ENCODE measurements at places on chromosomes 2 and 18. TPM values are rescaled to one million over a fixed set of nuclear protein-coding genes. Genes with fewer than 3 reads are reported as not detected.
A peak's percentile ranks its signal among the peaks of the same experiment; 100 is the strongest.

SLC23A3 gene
- total RNA-seq = 1.7 TPM

SERPINB3 gene
- not detected for total RNA-seq

CDCA7 gene
- total RNA-seq = 13.0 TPM

AQP12B gene
- not detected for total RNA-seq

MATN3 gene
- total RNA-seq = 8.9 TPM

GRCh38 chr2:46909771-46910419 lies 5.7 kb downstream of the MCFD2 start:
- DNase-seq = no peak

DNA sequence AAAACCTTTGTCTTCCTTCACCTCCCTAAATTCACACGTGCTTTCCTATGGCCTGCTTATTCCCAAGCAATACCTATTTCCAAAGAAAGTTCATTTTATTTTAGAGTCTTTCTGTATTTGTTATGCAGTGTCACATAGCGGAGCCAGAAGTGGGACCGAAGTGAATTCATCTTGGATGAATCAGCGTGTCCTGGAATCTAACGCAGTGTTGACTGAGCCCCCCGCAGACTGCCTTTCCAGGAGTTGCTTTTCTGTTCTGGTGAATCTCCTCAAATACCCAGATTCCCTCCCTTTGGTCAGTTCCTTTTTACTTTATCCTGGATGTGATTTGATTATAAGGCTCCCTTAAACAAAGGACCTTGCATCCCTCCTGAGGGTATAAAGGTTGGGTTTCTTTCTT lies 10.8 kb downstream of the ALPP start:
- no peak for DNase-seq

- peak; percentile 6 for DNase-seq
These were observed 58.3 kb downstream of the FBXO36 start for GRCh38 chr2:229980431-229981184.

- no peak for DNase-seq
These were observed 15.6 kb upstream of the CYTIP start for GRCh38 chr2:157459486-157459885.

DNA sequence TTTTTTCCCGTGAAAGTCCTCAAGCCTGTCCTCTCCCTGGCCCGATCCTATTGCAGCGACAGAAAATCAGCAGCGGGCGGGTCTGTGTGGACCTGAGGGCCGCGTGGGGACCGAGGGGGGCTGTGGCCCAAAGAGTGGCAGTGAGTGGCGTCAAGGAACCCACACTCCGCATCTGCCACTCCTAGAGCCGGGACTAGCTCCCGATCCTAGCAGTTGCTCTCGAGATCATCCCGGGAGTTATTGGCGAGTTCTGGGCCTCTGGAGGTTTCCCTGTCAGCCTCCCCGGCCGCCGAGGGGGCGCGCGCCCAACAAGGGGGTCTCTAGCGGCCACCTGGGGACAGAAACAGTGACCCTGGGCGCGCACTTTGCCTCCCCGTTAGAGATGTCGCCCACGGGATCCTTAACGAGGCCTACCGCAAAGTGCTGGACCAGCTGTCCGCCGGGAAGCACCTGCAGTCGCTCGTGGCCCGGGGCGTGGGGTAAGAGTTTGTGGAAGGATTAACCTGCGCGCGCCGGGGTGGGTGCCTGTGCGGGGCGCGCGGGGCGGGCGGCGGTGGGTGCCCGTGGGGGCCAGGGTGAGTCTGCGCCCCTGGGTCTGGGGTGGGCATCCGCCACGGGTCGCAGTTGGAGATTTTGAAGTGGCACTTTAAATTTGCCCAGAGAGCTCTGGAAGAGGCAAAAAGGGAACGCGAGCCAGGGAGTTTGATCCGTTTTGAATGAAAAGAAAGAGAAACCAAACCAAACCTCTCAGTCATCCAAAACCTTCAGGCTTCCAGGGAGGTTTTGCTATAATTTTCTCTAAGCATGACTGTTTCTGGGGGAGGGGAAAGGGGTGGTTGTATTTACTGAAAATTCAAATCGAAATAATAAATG lies 3.5 kb downstream of the ADCYAP1 start:
- peak; percentile 30 for DNase-seq
